B cell (primary cell): ENCODE measurements at places on chromosomes 1 and 21. TPM values are rescaled to one million over a fixed set of nuclear protein-coding genes. Genes with fewer than 3 reads are reported as not detected.

MROH7 gene
- not detected in 2 replicates for total RNA-seq

GRCh38 chr1:31633117-31633516 is 11.6 kb downstream of the PEF1 start:
- DNase-seq: no peak

DNA sequence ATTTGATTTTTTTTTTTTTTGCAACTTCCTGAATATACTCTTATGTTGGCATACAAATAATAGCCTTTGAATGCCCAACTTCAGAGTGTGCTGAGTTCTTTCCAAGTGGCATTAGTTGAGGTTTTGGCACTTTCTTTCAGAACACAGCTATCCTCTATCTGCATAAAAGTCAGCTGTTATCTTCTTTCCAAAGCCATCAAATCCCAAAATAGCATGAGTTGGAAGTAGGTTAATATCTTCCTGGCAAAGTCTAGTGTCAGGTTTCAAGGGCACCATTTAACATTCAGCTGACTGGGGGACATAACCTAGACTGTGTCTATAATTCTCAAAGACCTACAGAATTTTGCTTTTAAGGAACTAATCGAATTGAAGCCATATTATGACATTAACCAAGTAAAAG is 223.9 kb downstream of the PLPP3 start:
- DNase-seq: no peak

CFAP107 gene
- not detected in 2 replicates for total RNA-seq

C1orf141 gene
- total RNA-seq: not detected in 2 replicates
